Amygdala (tissue), 56 donors: ENCODE measurements at places on chromosomes 2 and 18.

DNA sequence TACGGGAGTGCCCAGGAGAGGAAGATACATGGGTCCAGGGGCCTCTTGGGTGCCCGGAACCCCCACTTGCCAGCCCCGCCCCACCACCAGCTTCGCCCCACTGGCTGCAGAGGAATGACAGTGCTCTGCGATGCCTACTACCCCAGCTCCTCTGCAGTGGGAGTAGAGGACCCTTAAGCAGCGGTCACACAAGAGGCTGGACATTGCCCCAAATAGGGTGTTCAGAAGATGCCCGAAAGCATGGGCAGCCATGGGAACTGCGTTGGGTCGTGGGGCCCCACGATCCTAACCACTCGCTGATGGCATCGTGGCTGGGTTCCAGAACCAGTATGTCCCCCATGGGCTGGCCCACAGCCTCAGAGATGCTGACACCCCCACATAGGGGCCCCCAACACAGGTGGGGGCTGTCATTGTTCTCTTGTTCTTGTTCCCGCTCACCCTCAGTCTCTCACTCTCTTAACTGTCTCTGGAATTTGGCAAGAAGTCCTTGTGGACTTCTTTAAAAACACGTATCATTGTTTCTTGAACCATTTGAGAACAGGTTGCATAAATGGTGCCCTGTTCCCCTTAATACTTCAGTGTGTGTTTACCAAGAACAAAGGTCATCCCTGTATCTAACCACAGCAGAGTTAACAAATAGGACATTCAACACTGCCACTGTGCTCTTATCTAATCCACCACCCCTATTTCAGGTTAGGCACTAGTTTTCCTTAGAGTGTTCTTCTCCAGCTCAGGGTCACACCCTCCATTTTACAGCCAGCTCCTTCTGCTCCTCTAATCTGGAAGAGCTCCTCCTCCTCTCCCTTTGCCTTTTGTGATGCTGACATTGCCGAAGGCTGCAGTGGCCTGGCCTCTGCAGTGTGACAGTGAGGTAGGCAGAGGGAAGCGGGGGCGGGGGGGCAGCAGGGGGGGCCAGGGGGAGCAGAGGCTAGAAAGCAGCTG lies 76.3 kb downstream of the STPG4 start:
- no peak for DNase-seq

DNA sequence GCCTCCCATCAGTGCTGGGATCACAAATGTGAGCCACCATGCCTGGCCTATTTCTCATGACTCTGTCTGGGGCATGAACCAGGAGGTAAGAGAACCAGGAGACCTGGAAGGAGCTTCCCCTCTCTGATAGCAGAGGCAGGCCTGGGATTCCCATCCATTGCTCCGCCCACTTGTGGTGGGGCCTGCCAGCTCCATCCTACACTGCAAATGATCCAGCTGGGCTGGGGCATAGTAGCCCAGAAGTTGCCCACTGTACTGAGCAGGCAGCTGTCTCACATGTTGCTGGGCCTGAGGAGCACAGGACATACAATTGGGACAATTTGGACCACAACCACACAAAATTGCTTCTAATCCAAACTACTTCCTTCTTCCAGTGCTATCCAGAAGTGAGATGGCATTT lies 91.0 kb downstream of the MARCHF4 start:
- no peak for DNase-seq

DNA sequence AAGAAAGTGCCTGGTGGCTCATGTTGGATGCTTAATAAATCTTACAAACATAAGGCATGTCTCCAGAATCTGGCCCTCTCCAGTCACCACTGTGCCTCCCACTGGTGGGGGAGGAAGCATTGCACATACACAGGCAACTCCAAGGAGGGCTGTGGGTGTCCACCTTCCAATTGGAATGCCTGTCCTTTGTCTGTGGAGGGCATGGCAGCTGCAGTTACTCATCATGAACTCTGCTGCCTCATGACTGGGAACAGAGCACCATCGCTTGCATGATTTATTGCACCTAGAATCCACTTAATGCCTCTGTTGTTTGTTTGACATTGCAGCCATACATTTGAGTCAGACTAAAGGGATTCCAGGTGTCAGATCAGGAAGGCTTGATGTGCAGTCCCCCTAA lies 278.9 kb downstream of the PRKCE start:
- no peak for DNase-seq

DNA sequence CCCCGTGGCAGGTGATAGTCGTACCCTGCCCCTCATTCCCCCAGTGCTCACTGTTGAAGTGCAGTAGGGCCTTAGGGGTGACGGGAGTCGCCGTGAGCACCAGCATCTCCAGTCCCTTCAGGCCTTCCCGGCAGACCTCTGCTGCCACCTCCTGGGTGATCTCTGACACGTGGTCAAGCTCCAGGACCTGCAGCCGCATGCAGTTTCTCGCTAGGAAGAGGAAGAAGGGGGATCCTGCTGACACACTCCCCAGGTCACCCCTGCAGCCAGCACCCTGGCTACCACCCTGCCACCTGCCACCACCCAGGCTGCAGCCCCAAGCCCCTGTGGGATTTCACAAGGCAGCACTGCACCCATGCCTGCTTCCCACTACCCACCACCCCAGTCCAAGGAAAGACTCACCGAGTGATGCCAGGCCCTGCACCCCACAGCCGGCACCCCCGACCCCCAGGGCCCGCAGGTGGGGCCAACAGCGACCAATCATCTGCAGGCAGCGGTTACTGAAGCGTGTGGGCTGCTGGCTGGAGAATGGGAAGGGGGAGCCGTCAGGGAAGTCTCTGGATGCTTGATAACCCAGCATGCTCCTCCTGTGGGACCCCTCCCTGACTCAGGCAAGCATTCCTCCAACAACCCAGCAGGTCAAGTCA lies 23.8 kb downstream of the FBXO41 start:
- no peak for DNase-seq

DNA sequence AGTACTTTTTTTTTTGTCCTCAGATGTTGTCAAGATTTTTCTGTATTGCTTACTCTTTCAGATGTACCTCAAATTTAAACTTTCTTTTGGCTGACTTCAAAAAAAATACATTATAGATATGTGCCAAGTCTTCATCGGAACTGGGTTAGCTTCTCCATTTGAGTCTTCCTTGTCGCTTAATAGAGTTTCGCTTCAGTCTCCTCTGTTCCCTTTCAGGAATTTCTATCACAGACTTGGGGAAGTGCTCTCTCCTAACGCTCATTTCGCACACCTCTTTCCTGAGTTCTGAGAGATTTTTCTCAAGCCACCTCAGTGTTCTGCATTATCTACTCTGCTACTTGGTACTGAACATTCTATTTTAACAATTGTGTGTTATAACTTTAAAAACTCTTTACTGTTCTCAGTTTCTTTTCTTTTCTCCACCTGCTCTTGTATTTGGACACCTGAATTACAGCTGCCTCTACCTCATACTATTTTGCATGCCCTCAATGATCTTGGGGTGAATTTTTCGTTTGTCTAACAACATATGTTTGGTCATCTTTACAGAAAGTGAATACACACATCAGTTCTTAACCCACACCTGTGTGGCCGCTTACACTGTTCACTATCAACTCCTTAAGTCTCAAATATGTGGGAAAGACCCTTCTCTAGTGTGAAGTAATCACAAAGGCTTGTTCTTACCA lies 16.5 kb downstream of the PTPN2 start:
- DNase-seq: no peak

GRCh38 chr2:101432411-101433181 lies 42.3 kb downstream of the RFX8 start:
- DNase-seq: no peak

DNA sequence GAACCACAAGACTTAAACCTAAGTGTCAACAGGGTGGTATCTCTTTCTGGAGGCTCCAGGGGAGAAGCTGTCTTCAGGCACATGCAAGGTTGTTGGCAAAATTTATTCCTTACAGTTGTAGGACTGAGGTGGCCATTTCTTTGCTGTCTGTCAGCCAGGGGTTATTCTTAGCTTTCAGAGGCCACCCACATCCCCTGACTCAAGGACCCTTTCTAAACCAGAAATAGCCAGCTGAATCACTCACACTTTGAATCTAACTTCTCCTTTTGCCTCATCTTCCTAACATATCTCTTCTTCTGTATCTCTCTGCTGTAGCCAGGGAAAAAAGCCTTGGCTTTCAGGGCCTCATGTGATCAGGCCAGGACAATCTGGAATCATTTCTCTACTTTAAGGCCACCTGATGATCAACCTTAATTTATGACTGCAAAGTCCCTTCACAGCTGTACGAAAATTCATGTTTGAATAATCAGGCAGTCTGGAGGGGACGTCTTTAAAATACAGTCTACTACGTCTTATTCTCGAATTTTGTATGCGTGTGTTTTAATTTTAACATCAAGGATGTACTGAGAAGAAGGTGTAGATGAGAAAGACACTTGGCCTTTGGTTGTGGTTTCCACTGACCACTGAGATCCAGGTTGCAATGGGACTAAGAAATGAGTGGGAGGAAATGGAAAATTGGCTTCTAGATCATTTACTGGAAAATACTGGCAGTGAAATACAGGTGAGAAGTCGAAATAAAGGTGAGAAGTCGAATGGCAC lies 90.4 kb downstream of the DOCK10 start:
- DNase-seq: no peak

GRCh38 chr2:239910851-239911640 lies 114.1 kb downstream of the NDUFA10 start:
- DNase-seq: no peak

- DNase-seq: no peak
Measured at GRCh38 chr2:149164296-149164695, 125.8 kb downstream of the LYPD6B start.

- no peak for DNase-seq
Measured at GRCh38 chr18:32310101-32310500, 120.3 kb downstream of the MEP1B start.

DNA sequence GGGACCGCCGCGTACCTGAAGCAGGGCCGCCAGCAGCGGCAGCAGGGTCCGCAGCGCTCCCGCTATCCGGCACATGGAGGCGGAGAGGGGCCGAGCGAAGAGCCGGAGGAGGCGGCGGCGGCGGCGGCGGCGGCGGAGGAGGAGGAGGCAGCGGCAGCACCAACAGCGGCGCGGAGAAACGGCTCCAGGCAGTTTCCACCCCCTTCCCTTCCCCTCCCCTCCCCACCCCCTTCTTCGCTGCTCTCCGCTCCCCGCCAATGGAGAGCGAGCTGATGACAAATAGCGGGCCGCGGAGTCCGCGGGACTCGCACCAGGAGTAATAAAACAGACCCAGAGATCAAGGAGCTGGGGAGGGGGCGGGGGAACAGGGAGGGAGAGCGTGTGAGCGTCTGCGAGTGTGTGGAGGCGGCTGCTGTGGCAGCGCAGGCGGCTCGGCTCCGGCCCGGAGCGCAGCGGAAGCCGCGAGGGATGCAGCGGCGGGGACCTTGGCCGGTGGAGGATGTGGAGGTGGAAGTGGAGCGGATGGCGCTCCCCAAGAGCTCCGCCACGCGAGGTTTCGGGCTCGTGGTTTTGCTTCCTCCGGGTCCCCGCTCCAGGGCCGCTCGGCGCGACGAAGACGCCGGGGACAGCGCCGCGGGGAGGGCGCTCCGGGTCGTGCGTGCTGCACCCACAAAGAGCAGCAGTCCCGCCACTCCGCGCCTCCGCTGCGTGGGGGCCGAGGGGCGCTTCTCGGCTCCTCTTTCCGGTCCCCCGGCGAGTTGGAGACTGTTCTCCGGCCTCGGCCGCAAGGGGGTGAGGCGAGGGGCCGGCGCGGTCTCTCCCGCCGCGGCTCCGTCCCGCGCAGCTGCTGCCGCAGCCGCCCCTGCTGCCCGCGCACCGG lies at the start of gene CDH2:
CDH2 (minus strand) TSS at position 183 of the 880 bp plus-strand sequence; CDS start at position 75, 108 bp downstream.
- DNase-seq: peak; percentile 80

GRCh38 chr18:9809697-9810096 lies 76.1 kb upstream of the TXNDC2 start:
- no peak for DNase-seq

DNA sequence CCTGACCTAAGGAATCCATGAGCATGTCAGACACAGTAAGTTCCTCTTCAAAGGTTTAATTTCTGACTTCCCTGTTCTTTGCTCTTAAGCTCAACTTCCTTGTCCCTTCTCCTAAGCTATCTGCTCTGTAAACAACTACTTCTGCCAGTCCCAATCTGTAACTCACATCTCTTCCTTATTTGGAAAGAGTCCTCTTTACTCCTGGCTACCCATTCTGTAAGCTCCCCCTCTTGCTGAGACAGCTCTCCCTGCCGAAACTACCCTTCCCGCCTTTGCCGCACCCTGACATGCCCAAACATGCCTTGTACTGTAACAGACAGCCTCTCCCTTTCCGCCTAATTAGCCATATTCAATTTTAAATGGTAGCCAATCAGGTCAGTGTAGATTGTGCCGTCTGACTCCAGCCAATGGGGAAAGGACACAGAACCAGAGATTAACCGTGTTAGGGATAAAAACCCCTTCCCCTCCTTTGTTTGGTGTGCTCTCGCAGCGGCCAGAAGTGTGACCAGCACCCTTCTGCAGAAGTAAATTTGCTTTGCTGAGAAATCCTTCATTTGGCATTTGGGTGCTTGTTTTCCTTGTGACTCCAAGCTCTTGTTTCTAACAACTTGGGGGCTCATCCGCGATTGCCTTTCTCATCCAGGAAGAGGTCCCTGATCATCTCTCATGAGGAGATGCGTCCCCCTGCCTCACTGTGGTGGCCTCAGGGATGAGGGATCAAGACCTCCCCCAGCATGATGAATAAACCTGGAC lies 49.0 kb downstream of the PIAS2 start:
- no peak for DNase-seq

- DNase-seq: no peak
Measured at GRCh38 chr2:239912938-239913635, 112.1 kb downstream of the NDUFA10 start.

- no peak for DNase-seq
Measured at GRCh38 chr2:133838642-133839365, 270.5 kb upstream of the NCKAP5 start.

GRCh38 chr2:24749069-24749691 lies 44.0 kb downstream of the PTRHD1 start:
- no peak for DNase-seq

- no peak for DNase-seq
Measured at GRCh38 chr2:148301362-148301761, 280.5 kb downstream of the MBD5 start.

DNA sequence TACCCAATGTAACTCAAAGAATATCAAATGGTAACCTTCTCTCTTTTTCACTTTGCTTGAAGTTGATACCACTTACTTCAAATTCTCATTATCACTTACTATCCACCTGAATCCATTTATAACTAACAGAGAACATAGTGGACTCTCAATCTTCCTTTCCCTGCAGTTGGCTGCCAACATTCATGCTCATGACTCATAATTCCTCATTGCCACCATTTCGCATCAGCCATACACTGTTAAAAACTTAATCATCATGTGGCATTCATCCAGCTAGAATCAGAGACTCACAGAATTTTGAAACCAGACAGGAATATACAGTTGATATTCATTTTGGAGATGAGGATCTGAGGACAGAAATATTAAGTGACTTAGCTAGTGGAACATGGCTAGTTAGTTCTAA lies 56.8 kb downstream of the SLC4A10 start:
- DNase-seq: no peak

GRCh38 chr2:59033661-59034060 lies 792.5 kb upstream of the FANCL start:
- DNase-seq: no peak
